ENCODE measurements at places on chromosomes 3 and 15.

DNA sequence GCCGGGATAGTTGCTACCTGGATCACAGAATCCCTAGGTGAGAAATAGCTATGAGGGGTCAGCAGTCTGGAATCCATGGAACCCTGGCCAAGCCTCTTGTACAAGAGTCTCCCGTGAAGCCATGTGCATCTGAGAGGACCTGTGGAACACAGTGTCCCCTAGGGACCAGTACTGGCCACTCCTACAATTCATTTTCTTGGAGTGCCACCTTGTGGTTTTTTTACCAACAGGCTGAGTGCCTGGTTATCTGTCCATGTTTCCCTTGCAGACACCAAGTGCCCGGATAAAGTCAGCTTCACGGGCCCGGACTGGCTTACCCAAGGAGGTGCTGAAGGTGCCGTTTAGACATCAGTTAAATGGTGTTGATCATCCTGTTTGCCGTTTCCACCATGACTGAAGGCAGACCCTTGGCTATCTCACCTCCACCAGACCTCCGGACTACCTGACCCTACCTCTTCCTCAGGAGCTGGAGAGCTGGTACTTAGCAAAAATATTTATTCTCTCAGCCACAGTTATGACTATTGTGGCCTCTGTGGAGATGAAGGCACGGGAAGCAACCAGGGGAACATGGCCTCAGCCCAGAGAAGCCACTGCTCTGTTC lies 93.9 kb downstream of the RBPMS2 start:
- peaks cover 77% of the 10 kb centered on the region for H3K36me3 ChIP-seq
- no peak for DNase-seq
- H3K4me1 ChIP-seq, result peaks cover 3% of the 10 kb centered on the region

GRCh38 chr3:50583897-50584296 lies 14.6 kb downstream of the HEMK1 start:
- no peaks in the 10 kb centered on the region for H3K27me3 ChIP-seq
- H3K4me3 ChIP-seq, result no peak overlapping the region
- peak; percentile 91 for DNase-seq
- H3K4me1 ChIP-seq, result peaks cover 23% of the 10 kb centered on the region
- H3K36me3 ChIP-seq, result peaks cover 21% of the 10 kb centered on the region
- H3K27ac ChIP-seq, result peak overlapping the region; percentile 68

DNA sequence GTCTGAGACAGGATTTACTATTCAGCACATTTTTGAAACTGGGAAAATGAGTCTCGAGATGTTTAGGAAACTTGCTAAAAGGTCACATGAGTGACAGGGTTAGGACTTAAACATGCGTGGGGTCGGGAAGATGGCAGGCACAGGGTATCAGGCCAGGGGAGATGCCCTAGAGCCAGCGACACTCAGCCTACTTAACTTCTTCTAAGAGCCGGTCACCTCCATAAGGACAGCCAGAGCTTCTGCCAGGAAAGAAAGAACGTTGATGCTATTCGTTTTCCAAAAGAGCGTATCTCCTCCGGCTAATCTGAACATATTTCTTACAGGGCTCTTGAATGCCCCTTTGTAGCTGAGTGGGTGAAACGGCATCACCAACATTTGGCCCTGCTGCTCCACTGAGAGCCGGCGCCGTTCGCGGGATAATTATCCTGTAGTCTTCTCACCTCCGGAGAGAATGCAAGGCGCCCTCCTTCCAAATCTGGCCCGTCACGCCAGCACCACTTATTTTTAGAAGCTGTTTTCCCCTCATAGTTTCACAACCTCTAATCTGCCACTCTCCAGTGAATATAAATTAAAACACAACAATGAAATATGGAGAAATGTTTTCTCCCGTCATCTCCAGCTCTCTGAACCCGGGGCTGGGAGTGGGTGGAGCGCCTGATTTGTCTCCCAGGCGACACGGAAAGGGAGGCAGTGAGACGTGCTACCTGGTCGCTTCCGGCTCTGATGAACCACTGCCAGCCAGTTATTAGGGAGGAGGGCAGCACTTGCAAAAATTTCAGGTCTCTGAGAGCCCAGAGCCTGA lies 58.5 kb downstream of the LIPC start:
- H3K4me1 ChIP-seq, result peaks cover 25% of the 10 kb centered on the region
- peak overlapping the region; percentile 28 for H3K27ac ChIP-seq
- H3K36me3 ChIP-seq, result no peaks in the 10 kb centered on the region
- H3K4me3 ChIP-seq, result no peak overlapping the region

DNA sequence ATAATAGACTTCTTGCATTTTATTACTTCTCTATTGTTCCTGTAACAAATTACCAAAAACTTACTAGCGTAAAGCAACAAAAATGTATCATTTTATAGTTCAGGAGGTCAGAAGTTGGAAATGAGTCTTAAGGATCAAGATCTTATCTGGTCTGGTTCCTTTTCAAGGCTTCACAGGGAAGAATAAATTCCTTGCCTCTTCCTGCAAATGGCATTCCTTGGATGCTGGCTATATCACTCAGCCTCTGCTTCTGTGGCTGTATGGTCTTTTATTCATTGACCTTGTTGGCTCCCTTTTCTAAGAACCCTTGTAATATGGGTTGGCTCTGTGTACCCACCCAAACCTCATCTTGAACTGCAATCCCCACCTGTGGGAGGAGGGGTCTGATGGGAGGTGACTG lies 478.4 kb upstream of the THBS1 start:
- no peaks in the 10 kb centered on the region for H3K27me3 ChIP-seq
- H3K4me1 ChIP-seq, result no peaks in the 10 kb centered on the region
- no peak overlapping the region for H3K27ac ChIP-seq
- no peak for DNase-seq

GRCh38 chr3:143896486-143896885 lies 48.2 kb upstream of the SLC9A9 start:
- peaks cover 6% of the 10 kb centered on the region for H3K4me1 ChIP-seq
- no peaks in the 10 kb centered on the region for H3K36me3 ChIP-seq
- H3K4me3 ChIP-seq, result no peak overlapping the region
- no peak for DNase-seq

DNA sequence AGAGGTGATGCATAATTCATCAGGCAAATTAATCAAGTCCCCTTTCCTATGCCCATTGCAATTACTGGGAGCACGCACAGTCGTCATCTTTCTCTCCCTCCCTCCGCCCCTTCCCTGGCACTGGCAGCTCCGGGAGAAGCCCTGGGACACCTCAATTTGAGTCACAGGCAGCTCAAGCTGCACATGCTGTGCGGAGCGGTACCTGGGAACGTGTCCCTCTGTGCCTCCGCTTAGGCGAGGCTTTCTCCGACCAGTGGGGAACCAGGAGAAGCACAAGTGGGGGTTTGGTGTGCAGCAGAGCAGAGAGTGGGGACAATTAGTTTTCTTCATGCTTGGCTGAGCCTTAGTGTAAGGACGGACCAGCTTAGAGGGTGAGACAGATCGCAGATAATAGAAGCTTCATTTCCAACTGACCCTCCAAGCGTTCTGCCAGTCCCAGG lies 88.3 kb downstream of the SOX14 start:
- H3K36me3 ChIP-seq, result no peaks in the 10 kb centered on the region
- DNase-seq, result no peak
- no peak overlapping the region for H3K27ac ChIP-seq
- no peaks in the 10 kb centered on the region for H3K4me1 ChIP-seq
- no peak overlapping the region for H3K4me3 ChIP-seq
- peaks cover 3% of the 10 kb centered on the region for H3K27me3 ChIP-seq

DNA sequence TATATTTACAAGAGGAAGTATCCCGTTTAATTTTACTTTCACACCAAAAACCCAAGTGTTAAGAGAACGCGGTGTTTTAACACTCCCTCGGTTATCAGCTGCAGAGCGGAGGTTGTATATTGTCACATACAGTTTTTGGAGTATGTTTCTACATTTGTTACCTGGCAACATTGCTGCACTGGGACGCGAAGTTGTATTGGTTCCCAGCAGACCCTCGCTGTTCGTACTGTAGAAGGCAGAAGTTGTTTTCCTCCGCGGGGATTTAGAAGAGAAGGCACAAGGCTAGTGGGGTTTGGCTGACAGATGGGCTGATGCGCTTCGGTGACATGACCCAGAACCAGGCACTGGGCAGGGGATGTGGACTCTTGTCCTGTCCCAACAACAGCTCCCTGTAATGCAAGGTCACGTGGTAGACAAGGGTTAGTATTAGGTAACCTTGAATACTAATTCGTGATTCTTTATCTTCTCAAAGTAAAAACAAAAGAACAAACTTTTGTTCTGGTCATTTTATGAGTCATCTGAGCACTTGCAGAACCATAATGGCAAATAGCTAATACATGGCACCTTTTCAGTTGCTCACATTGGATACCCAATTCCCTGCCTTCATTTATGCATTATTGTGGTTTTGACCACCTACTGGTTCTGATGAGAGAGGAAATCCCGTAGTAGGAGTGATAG lies 230.4 kb upstream of the BHLHE40 start:
- H3K4me3 ChIP-seq, result no peak overlapping the region
- no peak for DNase-seq
- H3K27ac ChIP-seq, result no peak overlapping the region
- peaks cover 36% of the 10 kb centered on the region for H3K4me1 ChIP-seq
- H3K36me3 ChIP-seq, result no peaks in the 10 kb centered on the region

- DNase-seq, result no peak
- no peaks in the 10 kb centered on the region for H3K36me3 ChIP-seq
- H3K4me3 ChIP-seq, result no peak overlapping the region
- no peak overlapping the region for H3K27ac ChIP-seq
Observed at GRCh38 chr15:49843725-49844124, 222.9 kb downstream of the DTWD1 start.

DNA sequence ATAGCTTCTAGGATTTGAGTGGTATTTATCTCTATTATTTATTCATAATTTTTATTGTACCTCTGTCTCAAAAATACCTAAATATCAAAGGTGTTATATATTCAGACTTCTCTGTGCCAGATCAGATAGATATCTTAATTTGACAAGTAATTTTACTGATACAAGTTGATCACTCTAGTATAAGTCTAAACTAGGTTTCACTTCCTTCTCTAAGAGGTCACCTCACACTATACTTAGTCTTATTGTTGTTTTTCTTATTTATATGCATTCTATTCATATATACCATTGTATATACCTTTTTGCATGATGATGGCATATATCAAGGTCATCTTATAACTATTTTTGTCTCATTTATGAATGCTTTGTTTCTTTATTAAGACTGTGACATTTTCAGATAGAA lies 26.4 kb upstream of the HGD start:
- no peak overlapping the region for H3K4me3 ChIP-seq
- H3K36me3 ChIP-seq, result peaks cover 20% of the 10 kb centered on the region
- H3K4me1 ChIP-seq, result no peaks in the 10 kb centered on the region
- H3K27ac ChIP-seq, result no peak overlapping the region

- no peaks in the 10 kb centered on the region for H3K4me1 ChIP-seq
- no peak overlapping the region for H3K4me3 ChIP-seq
- H3K27ac ChIP-seq, result no peak overlapping the region
- H3K27me3 ChIP-seq, result no peaks in the 10 kb centered on the region
- H3K36me3 ChIP-seq, result no peaks in the 10 kb centered on the region
Observed at GRCh38 chr3:154758109-154758868, 321.8 kb upstream of the MME start.

DNA sequence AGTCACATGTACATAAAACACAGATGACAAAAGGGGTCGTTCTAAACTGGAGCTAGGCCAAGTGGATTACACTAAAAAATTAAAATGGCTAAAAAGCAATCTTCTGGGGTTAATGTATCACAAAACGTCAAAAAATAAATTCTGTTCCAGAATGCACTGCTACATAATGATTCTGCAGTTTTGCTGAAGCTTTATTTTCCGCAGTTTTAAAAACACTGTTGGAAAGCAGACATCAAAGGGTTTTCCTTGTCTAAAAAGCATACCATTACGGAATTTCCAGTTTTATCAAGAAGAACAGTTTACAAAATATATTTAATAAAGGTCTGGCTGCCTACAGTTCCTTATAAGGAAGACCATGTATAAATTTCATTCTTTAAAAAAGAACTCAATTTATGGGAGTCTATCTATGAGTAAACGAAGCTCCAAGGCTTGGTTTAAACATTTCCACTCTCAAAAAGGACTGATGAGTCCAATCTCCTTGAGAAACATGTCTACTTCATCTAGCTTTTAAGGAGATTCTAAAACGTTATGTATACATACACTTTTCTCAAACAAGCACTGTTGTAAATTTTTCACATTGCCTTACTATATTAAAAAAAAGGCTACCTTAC lies 1.3 kb downstream of the DMXL2 start:
- DNase-seq, result no peak
- H3K27ac ChIP-seq, result no peak overlapping the region
- H3K36me3 ChIP-seq, result no peaks in the 10 kb centered on the region
- no peaks in the 10 kb centered on the region for H3K27me3 ChIP-seq
- peaks cover 18% of the 10 kb centered on the region for H3K4me1 ChIP-seq

DNA sequence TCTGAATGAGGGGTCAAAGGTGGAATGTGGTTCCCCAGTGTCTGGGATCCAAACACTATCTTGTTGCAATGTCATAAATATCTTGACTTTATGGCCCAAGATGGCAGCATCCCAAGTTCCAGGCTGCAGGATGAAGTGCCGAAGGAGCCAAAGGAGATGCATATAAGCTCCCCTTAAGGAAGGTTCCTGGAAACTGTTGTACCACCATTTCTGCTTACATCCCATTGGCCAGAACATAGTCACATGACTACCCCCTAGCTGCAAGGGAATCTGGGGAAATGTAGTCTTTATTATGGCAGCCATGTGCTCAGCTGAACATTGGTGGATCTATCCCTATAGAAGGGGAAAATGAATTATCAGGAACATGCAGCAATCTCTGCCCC lies 54.3 kb downstream of the BDH1 start:
- no peak overlapping the region for H3K4me3 ChIP-seq
- no peaks in the 10 kb centered on the region for H3K27me3 ChIP-seq
- peak overlapping the region; percentile 32 for H3K27ac ChIP-seq
- H3K4me1 ChIP-seq, result peaks cover 46% of the 10 kb centered on the region
- H3K36me3 ChIP-seq, result no peaks in the 10 kb centered on the region
- DNase-seq, result no peak

DNA sequence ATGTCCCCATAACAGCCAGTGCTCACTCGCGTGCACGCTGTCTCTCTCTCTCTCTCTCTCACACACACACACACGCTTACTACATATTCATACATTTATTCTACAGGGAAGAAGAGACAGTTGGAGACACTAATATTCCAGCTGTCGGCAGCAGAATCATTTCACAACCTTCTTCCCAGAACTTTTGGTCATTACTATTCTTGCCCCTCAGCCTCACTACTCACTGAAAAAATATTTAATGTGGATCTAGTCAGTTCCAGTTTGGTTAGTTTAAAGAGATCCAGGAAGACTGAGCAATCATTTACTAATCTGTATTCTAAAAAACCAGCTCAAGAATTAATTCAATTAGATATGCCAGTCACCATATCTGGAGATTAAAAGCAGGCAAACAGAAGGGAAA lies 394.9 kb downstream of the PTPRG start:
- no peaks in the 10 kb centered on the region for H3K36me3 ChIP-seq
- no peaks in the 10 kb centered on the region for H3K27me3 ChIP-seq
- peaks cover 8% of the 10 kb centered on the region for H3K4me1 ChIP-seq
